Activated T-helper 1 cell treated with anti-CD3 and anti-CD28 coated beads, Interleukin-2, amount 50 U/mL, for 16 hours (primary cell): ENCODE measurements at places on chromosomes 4 and X.

DNA sequence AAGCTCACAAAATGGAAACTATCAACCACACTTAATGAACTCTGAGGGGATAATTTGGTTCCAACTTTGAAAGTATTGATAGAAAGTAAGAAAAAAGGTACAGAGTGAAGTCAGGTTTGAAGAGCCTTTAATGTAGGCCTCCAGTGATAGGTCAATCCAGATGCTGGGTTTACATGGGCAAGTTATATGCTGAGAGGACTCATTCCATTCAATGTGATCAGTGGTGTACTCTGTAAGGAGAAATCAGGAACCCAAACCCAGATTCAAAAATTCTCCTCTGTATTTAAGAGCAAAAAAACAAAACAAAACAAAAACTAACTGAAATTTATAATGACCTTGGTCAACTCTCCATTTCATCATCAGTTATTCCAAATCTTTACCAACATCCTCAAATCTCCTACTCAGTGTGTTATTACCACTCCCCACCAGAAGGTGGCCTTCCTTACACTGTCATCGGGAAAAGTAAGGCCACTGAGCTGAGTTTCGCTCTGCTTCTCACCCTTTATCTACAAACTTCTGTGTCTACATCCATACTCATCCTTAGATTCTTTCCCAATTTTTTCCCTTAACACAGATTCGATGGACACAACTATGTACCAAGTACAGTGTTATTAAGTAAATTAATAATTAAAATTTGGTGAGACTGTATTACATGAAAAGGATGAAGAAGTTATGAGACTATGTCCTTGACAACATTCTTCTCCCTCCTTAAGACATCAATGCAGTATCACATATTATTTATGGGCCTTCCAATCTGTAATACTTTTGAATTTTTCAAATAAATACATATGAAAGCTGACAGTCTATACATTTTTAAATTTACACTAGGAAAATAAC, 88.3 kb downstream of the ZAR1 start:
- DNase-seq, result no peak

DNA sequence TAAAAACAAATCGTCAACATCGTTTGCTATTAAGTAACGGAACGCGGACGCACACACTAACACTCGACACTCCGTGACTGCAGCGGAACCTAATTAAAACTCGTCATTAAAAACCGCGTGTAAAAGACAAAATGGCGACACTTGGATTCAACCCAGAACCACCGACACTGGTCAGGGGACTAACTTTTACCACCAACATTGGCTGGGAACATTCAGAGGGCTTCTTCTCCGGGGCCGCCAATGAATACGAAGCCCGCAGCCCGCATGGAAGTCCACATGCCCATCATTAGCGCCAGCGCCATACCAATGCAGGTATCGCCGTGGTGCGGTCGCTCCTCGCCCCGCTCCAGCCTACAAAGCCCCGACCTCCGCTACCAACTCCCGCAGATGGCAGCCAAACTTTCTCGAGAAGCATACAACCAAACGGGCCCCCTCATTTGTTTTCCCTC, 498 bp downstream of the RBMX start:
- DNase-seq, result peak; percentile 10

DNA sequence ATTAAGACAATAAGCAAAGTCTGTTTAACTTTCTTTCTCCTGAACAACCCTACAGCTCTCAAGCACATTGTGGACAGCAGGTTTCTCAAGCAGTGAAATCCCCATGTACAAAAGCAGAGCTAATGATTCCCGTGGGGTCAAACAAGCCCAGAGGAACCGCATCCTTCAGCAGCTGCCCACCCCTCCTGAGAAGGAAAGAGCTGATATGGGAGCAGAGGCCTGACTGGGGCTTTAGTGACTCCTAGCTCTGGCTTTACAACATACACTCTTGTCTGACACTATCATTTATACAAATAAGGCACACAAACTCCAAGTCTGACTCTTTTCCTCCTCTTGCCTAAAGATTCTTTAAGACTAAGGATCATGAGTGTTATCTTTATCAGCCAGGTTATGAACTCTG, 32.8 kb downstream of the HDAC8 start:
- DNase-seq, result no peak

DNA sequence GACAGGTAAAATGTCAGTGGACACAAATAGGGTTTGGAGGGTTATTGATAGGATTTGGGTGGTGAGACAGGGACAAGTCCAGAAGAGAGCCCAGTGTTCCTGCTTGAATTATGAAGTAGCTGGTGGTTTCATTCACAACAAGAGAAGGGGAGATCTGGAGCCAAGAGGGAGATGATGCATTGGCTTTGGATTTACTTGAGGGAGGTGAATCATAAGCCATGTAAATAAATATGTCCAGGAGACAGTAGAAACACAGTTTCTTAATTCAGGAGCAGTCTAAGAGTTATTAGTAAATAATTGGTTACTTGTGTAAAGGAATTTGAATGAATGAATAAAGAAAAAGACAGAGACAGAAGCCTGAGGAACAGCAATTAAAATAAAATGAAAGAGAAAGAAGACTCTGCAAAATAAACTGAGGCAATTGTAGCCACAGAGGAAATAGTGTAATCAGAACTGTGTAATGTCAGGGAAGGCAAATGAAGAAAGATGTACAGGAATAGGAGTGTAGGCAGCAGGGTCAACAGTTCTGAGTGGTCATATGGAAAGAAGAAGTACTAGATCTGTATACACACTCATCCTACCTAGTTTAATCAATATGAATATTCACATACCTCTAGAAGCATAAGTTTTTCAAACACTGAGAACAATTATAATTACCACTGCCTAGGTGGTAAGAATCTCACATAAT, 50.2 kb upstream of the CXCL8 start:
- DNase-seq, result no peak

DNA sequence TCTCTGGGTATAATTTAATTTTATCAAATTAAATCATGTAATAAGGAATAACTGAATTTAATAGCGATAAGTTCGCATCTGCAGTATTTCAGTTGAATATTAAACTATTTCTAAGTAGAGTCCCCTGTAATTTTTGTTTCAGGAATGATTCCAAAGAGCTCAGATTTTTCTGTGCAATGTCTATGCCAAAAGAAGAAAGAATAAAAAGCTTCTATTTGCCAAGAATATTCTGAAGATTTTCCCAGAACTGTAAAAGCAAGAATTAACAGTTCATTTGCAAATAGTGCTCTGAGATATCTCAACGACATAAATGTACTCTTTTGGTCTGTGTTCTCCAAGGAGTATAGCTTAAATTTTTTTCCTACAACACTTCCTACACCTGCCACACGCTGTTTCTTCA, 1242.8 kb upstream of the DIAPH2 start:
- no peak for DNase-seq

DNA sequence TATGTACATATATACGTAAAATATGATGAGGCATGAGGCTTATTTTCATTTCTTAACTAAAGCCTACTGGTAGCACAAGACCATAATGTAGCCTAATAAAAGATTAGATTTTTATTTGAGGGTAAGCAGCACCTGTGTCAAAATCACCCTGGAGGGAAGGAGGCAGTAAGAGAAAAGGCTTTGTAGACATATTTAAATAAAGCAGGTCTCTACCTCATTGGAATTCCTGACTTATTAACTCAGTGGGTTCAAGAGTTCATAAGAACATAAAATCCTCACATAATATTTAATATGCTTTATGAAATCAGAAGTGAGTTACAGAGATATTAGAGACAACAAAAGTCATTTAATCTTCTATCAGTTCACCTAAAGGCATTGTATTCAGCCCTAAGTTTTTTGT, 261.6 kb upstream of the ANKRD50 start:
- no peak for DNase-seq

- no peak for DNase-seq
Observed at GRCh38 chr4:78483811-78484210, 67.8 kb upstream of the ANXA3 start.

DNA sequence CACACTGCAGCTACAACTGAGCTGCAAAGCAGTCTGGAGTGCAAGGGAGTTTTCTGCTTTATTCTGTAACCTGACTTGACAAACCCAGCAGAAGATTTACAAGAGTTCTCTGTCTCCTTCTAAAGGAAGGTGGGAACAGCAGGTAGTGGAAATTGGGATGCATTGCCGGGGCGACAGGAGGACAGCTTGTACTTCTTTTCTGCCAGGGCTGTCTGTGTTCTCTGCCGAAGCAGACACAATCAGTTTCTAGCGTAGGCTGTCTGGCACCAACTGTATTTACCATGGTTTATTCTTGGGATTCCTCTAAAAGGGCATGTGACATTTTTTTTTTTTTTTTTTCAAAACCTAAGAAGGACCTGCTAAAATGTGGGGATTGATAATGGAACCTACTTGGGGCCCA, 190.8 kb upstream of the GK2 start:
- DNase-seq, result no peak

- DNase-seq, result no peak
Observed at GRCh38 chr4:109977854-109978501, 65.3 kb downstream of the EGF start.

DNA sequence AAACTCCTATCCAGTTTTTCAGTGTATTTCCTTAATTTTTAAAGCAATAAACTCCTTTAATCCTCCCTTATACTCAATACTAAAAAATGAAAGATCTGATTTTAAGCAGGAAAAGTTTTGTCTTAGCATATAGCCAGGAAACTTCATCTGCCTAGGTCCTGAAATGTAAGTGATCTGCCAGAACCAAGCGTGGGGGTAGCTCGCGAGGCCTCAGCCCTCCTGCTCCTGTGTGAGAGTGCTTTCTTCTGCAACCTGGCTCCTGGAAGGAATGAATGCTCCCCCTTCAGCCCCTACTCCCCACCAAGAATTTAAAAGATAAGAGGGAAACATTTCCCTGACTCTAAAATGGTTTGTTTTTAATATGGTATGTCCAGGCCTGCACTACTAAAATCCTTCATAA, 160.1 kb downstream of the CBR4 start:
- DNase-seq, result no peak

- peak; percentile 62 for DNase-seq
Observed at GRCh38 chr4:112321776-112322684, 24.9 kb downstream of the ALPK1 start.

DNA sequence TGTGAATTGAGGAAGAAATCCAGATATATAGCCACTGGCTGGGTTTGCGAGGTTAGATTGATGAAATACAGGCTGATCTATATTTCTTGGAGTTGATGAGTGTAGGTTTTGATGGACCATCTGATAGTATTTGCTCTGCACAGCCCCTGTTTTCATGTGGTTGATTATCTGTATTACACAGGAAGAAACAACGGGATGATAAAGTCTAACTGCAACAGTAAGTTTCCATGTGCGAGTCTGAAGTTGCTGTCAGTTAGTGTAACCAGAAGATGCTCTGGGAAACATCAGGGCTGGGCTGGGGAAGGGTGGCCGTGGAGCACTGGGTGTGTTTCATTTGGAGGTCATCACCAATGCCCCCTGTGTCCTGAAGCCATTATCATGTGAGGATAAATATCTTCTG, 148.4 kb upstream of the SFRP2 start:
- no peak for DNase-seq

DNA sequence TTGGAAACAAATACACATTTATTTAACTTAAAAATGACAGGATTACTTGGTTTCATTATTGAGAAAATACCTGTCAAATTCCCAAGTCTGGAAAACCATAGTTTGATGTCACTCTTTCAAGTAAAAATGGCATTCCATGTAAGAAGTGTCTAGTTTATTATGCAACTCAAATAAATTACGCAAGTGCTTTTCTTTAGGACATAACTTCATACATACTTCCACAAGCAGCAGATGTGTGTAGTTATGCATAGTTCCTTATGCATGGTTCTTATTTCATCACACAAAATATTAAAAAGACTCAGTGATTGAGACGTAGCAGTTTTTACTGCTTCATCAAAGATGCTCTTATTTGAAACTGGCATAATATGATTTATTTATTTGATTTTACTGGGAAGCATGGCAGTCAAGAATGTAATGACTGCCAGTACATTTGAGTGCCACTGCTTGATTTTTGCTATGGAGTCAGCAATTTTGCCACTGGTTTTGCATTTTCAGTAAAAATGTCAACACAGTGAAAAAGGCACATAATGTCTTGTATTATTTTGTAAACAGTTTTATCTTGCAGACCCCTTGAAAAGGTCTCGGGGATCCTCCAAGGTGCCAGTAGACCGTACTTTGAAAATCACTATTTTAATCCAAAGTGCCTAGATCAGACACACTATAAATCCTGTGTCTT, 62.1 kb downstream of the CLCN3 start:
- no peak for DNase-seq

DNA sequence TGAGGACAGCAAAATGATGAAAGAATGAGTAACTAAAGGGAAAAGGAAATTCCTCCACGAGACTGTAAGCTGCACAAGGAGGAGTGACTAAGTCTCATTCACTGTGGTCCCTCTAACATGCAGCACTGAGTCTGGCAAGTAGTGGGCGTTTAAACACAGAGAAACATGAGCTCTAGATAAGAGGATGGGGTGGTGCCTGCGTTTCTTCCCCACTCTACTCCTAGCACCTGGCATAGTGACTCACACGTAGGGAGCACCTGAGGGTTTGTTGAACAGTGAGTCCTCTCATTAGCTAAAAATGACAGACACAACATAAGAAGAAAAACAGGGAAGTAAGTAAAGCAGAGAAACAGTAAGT, 105.8 kb upstream of the CBR4 start:
- no peak for DNase-seq

DNA sequence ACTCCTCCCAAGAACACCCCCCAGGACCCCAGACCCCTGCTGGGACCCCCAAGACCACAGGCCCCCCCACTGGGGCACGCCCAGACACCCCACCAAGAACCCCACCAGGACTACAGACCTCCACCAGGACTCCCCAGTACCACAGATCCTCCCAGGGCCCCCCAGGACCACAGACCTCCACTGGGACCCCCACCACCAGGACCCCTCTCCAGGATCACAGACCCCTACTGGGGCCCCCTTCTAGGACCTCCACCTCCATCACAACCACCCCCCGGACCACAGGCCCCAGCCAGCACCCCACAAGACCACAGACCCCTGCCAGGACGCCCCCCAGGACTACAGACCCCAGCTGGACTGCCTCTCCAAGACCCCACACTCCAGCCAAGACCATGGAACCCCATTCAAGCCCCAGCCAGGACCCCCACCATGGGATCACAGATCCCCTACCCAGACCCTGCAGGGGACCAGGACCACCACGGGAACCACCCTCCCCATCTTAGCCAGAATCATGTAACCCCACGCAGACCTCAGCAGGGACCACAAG, 855 bp upstream of the DHRSX start:
- DNase-seq, result no peak

GRCh38 chr4:94420356-94420755, 31.4 kb upstream of the PDLIM5 start:
- no peak for DNase-seq
